H9 (cell line): ENCODE measurements at places on chromosomes 3 and 15. TPM values are rescaled to one million over a fixed set of nuclear protein-coding genes. Genes with fewer than 3 reads are reported as not detected.

DNA sequence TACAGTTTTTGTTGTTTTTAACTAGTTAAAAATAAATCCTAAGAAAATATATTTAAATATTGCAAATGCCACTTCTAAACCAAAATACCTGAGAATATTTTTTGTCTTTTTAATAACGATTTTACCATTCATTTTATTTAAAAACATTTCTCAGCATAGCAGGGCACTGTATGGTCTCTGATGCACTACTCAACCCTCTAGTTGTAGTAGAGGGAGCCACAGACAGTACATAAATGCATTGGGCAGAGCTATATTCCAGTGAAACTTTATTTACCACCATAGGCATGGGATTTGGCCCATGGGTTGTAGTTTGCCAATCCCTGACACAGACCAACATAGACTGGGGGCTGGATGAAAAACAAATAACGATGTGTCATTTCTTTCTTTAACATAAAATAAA, 214.4 kb upstream of the UBE2E1 start:
- no peaks in the 10 kb centered on the region for H3K4me1 ChIP-seq
- no peaks in the 10 kb centered on the region for H3K27me3 ChIP-seq
- no peak overlapping the region for H3K27ac ChIP-seq
- no peak overlapping the region for H3K4me3 ChIP-seq
- H3K36me3 ChIP-seq = peaks cover 3% of the 10 kb centered on the region

GRCh38 chr15:96354731-96355567, 24.4 kb downstream of the NR2F2 start:
- H3K4me3 ChIP-seq = no peak overlapping the region
- H3K36me3 ChIP-seq = peaks cover 2% of the 10 kb centered on the region; the same call in 2 of the 3 replicates
- H3K27ac ChIP-seq = no peak overlapping the region

- no peaks in the 10 kb centered on the region for H3K36me3 ChIP-seq
- H3K27ac ChIP-seq = no peak overlapping the region
- DNase-seq = no peak
- H3K4me1 ChIP-seq = no peaks in the 10 kb centered on the region
These were observed 299.2 kb upstream of the POU1F1 start for GRCh38 chr3:87575550-87575949.

- H3K4me1 ChIP-seq = no peaks in the 10 kb centered on the region
- no peak for DNase-seq
- no peak overlapping the region for H3K4me3 ChIP-seq
- H3K27ac ChIP-seq = no peak overlapping the region
- no peaks in the 10 kb centered on the region for H3K27me3 ChIP-seq
These were observed 46.1 kb downstream of the USP50 start for GRCh38 chr15:50500352-50500751.

- H3K27me3 ChIP-seq = no peaks in the 10 kb centered on the region
- no peak overlapping the region for H3K27ac ChIP-seq
- DNase-seq = no peak
- H3K36me3 ChIP-seq = peaks cover 7% of the 10 kb centered on the region
These were observed 67.9 kb upstream of the PLXNA1 start for GRCh38 chr3:126915015-126915414.

- no peak overlapping the region for H3K27ac ChIP-seq
- peaks cover 4% of the 10 kb centered on the region; the same call in 1 of the 2 replicates for H3K27me3 ChIP-seq
- no peaks in the 10 kb centered on the region; the same call in 1 of the 2 replicates for H3K4me1 ChIP-seq
- H3K4me3 ChIP-seq = peak overlapping the region; percentile 91
- DNase-seq = no peak
These were observed 1.0 kb upstream of the MGA start for GRCh38 chr15:41659190-41659589.

The CHCHD4 gene
- 13.3 and 13.7 TPM in 2 replicates for total RNA-seq

GRCh38 chr3:18047052-18047451, 304.6 kb upstream of the TBC1D5 start:
- H3K27me3 ChIP-seq = no peaks in the 10 kb centered on the region
- no peak overlapping the region for H3K4me3 ChIP-seq
- DNase-seq = no peak
- no peaks in the 10 kb centered on the region for H3K4me1 ChIP-seq
- no peak overlapping the region for H3K27ac ChIP-seq

- H3K36me3 ChIP-seq = no peaks in the 10 kb centered on the region; the same call in 1 of the 2 replicates
- H3K4me3 ChIP-seq = no peak overlapping the region
- no peak overlapping the region for H3K27ac ChIP-seq
- no peaks in the 10 kb centered on the region for H3K27me3 ChIP-seq
- H3K4me1 ChIP-seq = peaks cover 4% of the 10 kb centered on the region; the same call in 1 of the 2 replicates
These were observed 116.1 kb upstream of the SLC7A14 start for GRCh38 chr3:170701696-170702678.

The UBAP1L gene
- 2.6 and 3.0 TPM in 2 replicates for total RNA-seq

DNA sequence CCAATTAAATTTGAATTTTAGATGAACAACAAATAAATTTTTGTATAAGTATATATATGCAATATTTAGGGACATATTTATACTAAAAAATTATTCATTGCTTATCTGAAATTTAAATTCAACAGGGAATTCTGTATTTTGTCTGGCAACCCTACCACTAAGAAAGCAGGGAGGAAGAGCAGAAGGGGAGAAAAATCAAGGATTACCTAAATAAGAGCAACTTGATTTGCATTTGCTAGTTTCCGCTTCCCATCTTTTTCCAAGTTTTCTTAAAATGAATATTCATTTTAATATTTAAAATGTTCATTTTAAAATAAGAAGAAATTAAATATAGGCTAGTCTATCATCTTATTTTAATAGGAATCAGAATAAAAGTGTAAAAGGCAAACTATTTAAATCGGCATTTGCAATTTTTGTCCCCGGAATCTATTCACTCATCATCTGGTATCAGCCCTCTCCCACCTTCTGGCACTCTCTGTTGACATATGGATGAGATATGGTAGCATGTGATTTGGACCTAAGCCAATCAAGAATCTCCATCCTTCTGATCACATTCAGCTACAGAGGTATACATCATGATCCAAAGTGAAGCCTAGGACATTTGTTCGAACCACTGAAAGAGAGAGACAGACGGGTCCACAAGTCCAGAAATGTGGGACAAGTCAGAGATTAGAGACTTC, 82.6 kb downstream of the TRANK1 start:
- no peak overlapping the region for H3K27ac ChIP-seq
- no peaks in the 10 kb centered on the region for H3K27me3 ChIP-seq
- DNase-seq = no peak
- H3K36me3 ChIP-seq = no peaks in the 10 kb centered on the region; the same call in 2 of the 3 replicates
- no peak overlapping the region for H3K4me3 ChIP-seq
- H3K4me1 ChIP-seq = no peaks in the 10 kb centered on the region

- no peaks in the 10 kb centered on the region for H3K27me3 ChIP-seq
- no peaks in the 10 kb centered on the region for H3K36me3 ChIP-seq
- no peak for DNase-seq
- H3K4me3 ChIP-seq = no peak overlapping the region
These were observed 221.6 kb downstream of the IL5RA start for GRCh38 chr3:2888592-2888991.

The LMAN1L gene
- not detected in 2 replicates for total RNA-seq

DNA sequence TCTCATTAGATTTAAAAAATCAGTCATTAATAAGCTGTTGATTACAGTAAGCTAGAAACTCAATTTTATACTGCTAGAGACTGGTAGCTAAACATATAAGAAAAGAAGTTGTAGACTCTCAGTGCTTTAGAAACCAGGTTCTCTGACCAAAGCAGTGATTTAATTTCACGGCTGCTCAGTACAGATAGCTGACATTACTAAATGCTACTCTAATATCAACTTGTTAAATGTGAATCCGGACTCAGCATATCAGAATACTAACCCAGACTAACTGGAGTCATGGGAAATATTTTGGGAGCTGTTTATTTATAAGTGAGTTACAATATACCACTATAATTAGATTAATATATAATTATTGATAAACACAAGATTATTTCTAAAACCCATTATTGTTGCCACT, 80.4 kb downstream of the NEDD4 start:
- H3K4me3 ChIP-seq = no peak overlapping the region
- no peaks in the 10 kb centered on the region for H3K36me3 ChIP-seq
- no peak for DNase-seq
- H3K27ac ChIP-seq = no peak overlapping the region
- H3K27me3 ChIP-seq = no peaks in the 10 kb centered on the region

DNA sequence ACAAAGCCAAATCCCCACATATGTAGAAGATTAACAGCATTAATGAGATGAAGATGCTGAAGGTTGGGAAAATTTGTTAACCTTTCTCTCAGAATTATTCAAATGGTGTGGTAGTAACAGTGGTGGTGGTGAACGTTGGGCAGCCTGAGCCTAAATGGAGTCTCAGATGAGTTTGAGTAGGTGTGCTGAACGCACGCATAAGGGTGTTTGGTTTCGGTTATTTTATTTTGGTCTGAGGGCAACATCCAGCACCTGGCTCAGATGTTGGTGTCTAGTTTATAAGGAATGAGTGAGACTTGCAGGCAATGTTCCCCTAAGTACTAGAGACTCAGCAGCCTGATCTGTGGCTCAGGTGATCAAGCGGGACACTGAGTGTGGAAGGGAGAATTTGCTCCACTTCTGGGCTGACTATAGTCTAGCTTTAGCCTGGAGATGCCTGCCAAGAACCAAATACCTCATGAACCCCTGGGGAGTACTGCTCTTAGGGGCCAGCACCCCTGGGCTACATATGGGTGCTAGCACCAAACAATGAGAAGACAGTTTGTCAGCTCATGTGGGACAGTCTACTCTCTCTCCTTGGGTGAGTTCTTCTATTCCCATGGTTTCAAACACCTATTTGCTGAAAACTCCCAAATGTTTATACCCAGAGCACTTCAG, 39.5 kb upstream of the ATP2C1 start:
- H3K4me1 ChIP-seq = peaks cover 4% of the 10 kb centered on the region; the same call in 1 of the 2 replicates
- no peaks in the 10 kb centered on the region for H3K36me3 ChIP-seq
- DNase-seq = no peak
- H3K4me3 ChIP-seq = no peak overlapping the region
- H3K27me3 ChIP-seq = no peaks in the 10 kb centered on the region

GRCh38 chr3:157856078-157856939, 249.9 kb downstream of the SHOX2 start:
- no peak overlapping the region for H3K27ac ChIP-seq
- no peaks in the 10 kb centered on the region for H3K36me3 ChIP-seq
- no peaks in the 10 kb centered on the region for H3K4me1 ChIP-seq
- DNase-seq = no peak
- no peaks in the 10 kb centered on the region for H3K27me3 ChIP-seq

The PATL2 gene
- 0.46 and 0.55 TPM in 2 replicates for total RNA-seq

The TLR9 gene
- total RNA-seq = not detected in 2 replicates

The C3orf20 gene
- total RNA-seq = not detected in 2 replicates

DNA sequence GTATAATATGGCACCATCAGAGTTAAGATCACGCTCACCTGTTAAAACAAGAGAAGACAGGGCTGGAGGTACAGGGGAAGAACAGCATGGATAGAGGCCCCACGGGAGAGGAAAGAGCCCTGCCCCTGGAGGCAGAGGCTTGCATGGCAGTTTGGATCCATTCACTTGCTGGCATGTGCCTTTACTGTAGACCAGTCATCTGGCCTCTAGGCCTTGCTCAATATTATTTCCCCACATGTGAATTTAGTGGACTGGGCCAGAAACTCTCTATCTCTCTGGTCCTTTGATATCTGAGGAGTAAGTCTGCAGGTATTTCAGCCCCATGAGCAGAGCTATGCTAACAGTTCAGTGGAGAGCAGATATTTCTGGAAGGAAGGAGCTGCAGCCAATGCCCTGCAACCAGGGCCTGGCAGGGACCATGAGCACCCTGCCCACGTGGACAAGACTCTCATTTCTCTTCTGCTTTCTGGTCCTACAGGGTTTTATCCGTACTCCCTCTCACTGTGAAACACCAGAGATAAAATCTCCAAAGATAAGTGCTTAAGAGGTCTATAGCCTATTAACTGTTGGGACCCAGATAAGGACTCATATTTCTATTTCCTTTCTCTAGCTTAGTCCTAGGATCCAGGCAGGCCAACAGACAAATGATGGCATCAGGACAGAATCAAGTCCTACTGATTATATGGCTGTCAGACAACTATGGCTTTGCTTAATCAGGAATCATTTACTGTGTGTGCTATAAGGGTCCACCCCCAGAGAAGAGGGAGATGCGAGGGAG, 65.0 kb downstream of the CLDN11 start:
- H3K4me3 ChIP-seq = no peak overlapping the region
- 0 out of 2 replicates have a peak, but pooled peaks cover 4% of the 10 kb centered on the region for H3K36me3 ChIP-seq
- H3K4me1 ChIP-seq = peaks cover 4% of the 10 kb centered on the region; the same call in 1 of the 2 replicates
- H3K27ac ChIP-seq = no peak overlapping the region

DNA sequence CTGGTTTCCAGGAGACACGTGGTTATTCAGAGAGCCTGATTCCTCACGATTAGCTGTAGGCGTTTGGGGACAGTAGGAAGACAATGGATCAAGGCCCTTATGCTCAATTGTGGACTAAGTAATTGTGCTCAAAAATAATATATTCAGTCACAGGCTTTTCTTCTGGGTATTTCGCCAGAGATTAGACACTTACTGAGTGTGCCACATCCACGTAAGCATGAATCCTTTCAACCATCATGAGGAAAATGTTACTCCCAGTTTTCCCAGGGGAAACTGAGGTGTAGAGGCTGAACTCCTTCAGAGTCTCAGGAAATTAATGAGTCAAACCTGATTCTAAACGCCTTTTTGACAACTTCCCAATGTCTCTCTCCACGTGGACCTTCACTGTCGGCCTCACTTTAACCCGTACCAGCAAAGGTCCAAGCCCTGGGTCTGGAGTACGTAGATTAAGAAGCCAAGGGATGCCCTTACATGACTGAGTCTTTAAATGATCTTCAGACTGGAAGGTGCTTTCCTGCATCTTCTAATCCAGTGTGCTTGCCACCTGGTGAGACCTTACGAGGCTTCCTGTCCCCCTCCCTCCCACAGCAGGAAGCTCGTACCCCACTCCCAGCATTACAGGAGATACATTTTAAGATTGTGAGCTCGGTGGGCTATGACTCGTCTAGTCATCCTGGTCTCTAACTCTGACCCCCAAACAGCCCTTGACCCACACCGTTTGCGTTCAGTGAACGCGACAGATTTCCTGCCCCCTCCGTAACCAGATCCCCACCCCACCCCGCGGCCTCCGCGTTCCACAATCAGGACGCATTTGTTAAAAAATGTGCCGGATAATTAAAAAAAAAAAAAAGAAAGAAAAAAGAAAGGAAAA, 1.7 kb downstream of the PKM start:
- peaks cover 13% of the 10 kb centered on the region; the same call in 1 of the 2 replicates for H3K4me1 ChIP-seq
- H3K4me3 ChIP-seq = peak overlapping the region; percentile 97
- H3K27me3 ChIP-seq = no peaks in the 10 kb centered on the region
- DNase-seq = no peak
- H3K27ac ChIP-seq = no peak overlapping the region

DNA sequence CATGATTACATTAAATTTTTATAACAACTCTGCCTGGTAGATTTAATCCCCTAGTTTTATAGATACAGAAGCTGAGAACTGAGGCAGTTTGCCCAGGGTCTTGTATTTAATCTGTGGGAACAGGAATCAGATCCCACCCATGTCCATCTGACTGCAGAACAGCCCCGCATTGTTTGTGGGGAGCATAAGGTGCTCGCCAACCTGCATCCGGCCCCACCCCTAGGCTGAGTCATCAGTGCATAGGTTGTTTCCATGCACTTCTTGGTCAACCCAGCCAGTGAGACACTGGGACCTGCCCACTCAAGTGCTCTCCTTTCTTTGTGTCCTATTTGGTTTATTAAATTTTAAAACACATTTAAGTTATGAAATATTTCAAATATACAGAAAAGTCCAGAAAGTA, 266.2 kb downstream of the OPA1 start:
- H3K4me3 ChIP-seq = no peak overlapping the region
- H3K27ac ChIP-seq = no peak overlapping the region
- DNase-seq = no peak
- peaks cover 4% of the 10 kb centered on the region; the same call in 2 of the 3 replicates for H3K36me3 ChIP-seq
- H3K27me3 ChIP-seq = no peaks in the 10 kb centered on the region

The DNAH1 gene
- total RNA-seq = 2.0 and 2.3 TPM in 2 replicates

- DNase-seq = no peak
- H3K36me3 ChIP-seq = peaks cover 2% of the 10 kb centered on the region; the same call in 1 of the 2 replicates
- peaks cover 8% of the 10 kb centered on the region; the same call in 1 of the 2 replicates for H3K4me1 ChIP-seq
- H3K4me3 ChIP-seq = no peak overlapping the region
These were observed 108.5 kb downstream of the ECT2 start for GRCh38 chr3:172859041-172859440.

The TOPBP1 gene
- 47.4 and 51.5 TPM in 2 replicates for total RNA-seq

GRCh38 chr3:39220407-39221140, 28.2 kb upstream of the XIRP1 start:
- H3K4me3 ChIP-seq = no peak overlapping the region
- DNase-seq = no peak
- H3K27me3 ChIP-seq = no peaks in the 10 kb centered on the region
